Activated T-helper 2 cell treated with anti-CD3 and anti-CD28 coated beads, Interferon-gamma antibody, Interleukin-2, Interleukin-4, amounts not matched to agents 10 μg/mL and 5 μg/mL and 100 μg/mL, durations not matched to agents 14 hours and 24 hours and 36 hours (primary cell): ENCODE measurements at places on chromosomes 11 and 22. TPM values are rescaled to one million over a fixed set of nuclear protein-coding genes. Genes with fewer than 3 reads are reported as not detected.

The OR52E1 gene
- total RNA-seq = not detected in 2 replicates

The MMP8 gene
- not detected in 2 replicates for total RNA-seq

The OR8A1 gene
- not detected in 2 replicates for total RNA-seq

DNA sequence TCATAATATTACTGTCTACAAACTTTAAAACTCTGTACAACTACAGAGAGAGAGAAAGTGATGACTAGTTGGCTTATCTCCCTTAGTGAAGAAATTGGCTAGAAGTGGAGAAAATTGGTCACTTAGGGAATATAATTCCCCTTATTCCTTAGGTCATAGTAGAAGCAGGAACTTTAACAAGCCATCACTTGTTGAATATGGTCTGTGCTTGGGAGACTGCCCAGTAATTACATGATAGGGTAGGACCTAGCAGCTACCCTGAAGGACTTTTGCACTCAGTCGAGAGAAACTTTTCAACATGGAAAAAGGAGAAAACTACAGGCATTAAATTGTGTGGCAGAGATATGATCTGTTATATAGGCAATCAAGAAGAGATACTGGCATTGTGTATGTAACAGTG lies 576.5 kb upstream of the CCDC90B start:
- no peak overlapping the region for H3K27ac ChIP-seq
- H3K4me3 ChIP-seq = no peak overlapping the region
- no peaks in the 10 kb centered on the region for H3K36me3 ChIP-seq
- H3K27me3 ChIP-seq = no peaks in the 10 kb centered on the region

DNA sequence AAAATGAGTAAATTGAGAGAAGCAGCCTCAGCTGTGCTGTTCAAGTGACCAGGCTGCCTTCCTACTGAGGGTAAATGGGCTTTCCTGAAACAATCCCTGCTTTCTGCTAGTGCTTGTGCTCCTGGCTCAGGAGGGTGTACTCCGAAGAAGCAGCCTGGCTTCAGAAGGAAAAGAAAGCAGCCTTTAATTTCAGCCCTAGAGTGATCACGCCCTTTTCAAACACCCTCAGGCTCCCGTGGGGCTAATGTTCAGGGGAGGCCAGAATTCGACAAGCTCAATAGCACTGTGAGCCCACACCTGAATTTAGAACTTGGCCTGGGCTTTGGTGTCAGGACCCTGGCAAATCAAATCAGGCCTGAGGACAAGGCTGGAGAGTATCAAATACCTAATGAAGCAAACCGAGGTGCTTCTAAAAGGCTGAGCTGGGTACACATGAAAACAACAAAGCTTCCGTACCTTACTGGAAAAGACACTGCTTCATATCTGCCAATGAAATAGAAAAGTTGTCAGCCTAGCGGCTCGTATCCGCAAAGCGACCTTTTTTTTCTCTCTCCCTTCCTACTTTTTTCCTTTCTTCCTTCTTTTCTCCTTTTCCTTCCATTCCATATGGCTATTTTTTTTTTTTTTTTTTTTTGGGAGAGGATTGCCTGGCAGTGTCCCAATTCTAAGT lies 387.8 kb downstream of the SOX6 start:
- no peak for DNase-seq
- H3K27me3 ChIP-seq = no peaks in the 10 kb centered on the region
- peaks cover 5% of the 10 kb centered on the region for H3K4me1 ChIP-seq
- no peak overlapping the region for H3K4me3 ChIP-seq
- no peak overlapping the region for H3K27ac ChIP-seq

DNA sequence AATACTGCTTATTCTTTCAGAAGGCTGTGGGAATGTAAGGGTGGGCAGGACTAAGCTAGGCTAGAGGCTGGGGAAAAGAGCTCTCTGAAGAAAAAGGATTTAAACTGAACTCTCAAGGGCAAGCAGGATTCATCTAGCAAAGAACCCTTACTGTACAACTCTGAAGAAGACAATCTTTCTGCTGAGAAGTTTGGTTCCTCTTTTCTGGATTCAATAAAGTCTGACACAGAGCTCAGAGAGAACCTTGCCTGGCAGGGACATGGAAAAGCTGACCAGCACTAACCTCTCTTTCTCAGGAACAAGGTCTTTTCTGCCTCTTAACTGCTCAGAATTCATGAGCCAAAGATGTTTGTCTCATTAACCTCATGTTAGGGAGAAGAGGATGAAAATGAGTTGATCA lies 388.4 kb upstream of the DDI1 start:
- DNase-seq = no peak
- no peak overlapping the region for H3K27ac ChIP-seq
- no peak overlapping the region for H3K4me3 ChIP-seq
- no peaks in the 10 kb centered on the region for H3K27me3 ChIP-seq
- H3K36me3 ChIP-seq = no peaks in the 10 kb centered on the region
- no peaks in the 10 kb centered on the region for H3K4me1 ChIP-seq

DNA sequence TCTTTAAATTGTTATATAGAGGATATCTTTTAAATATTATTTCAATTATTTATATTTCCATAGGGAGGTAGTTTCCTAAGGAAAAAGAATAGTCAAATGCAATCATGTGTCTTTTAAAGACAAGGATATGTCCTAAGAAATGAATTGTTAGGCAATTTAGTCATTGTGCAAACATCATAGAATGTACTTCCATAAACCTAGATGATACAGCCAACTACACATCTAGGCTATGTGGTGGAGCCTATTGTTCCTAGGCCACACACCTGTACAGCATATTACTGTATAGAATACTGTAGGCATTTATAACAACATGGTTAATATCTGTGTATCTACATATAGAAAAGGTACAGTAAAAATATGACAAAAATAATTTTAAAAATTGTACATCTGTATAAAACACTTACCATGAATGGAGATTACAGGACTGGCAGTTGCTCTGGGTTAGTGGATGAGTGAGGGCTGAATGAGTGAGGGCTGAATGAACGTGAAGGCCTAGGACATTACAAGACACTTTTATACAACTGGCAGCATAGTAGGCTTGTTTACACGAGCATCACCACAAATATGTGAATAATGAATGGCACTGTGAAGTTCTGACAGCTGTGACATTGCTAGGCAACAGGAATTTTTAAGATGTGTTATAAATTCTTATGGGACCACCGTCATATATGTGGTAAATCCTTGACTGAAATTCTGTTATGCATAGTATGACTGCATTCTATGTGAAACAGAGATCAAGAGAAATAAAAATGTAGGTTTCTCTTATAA lies 1879.0 kb upstream of the RAG2 start:
- H3K4me1 ChIP-seq = no peaks in the 10 kb centered on the region
- H3K27ac ChIP-seq = no peak overlapping the region
- DNase-seq = no peak
- no peaks in the 10 kb centered on the region for H3K27me3 ChIP-seq
- H3K36me3 ChIP-seq = no peaks in the 10 kb centered on the region
- no peak overlapping the region for H3K4me3 ChIP-seq

DNA sequence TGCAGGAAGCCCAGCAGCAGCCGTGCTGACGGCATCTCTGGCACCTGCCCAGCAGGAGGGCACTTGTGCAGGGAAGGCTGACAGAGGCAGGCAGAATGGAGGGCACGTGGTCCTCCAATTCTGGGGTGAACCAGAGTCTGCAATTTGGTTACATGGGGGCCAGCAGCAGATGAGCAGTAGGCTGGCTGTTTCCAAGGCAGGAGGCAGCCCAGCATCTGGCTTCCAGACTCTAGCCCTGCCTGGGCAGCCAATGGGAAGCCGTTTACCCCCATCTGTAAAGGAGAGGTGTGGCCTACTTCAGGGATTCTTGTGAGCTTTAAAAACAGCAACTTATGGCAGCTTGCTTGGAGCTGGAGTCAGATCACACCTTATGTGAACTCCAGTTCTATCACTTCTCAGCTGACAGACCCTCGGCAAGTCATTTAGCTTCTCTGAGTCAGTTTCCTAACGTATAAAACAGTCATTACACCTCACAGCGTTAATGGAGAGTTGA lies 27.9 kb upstream of the RASL10A start:
- no peak overlapping the region for H3K4me3 ChIP-seq
- no peaks in the 10 kb centered on the region for H3K27me3 ChIP-seq
- DNase-seq = no peak

DNA sequence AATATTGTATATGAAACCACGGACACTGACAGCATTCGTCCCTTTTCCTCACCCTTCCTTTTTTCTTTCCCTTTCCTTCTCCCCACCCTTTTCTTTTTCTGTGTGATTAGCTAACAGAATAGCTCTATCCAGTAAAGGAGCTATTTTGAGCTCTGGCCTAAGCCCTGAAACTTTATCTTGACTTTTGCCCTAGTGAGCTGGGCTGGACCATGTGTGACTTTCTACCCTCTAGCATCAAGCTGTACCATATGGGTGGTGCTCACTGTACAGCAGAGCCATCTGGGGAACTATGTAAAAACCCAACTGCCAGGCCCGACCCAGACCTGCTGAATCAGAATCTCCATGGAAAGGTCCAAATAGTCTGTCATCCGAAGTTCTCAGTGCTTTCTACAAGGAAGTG lies 21.9 kb upstream of the PANX1 start:
- no peak for DNase-seq
- no peaks in the 10 kb centered on the region for H3K4me1 ChIP-seq
- no peak overlapping the region for H3K27ac ChIP-seq
- H3K4me3 ChIP-seq = no peak overlapping the region
- no peaks in the 10 kb centered on the region for H3K36me3 ChIP-seq

DNA sequence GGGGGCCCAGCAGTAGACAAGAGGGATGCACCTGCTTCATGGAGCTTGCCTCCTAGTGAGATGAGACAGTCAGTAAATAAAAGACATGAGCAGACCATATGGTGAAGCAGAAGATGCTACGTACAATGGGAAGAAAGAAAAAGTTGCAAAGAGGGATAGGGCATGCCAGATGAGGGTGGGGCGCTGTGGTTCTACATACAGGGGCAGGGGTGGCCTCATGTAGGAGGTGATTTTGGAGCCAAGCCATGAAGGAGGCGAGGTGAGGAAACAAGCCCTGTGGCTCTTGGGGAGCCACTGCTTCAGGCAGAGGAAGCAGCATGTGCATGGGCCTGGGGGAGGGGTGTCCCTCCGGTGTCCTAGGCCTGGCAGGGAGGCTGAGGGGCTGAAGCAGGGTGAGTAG lies 15.2 kb downstream of the NAT10 start:
- DNase-seq = no peak
- H3K36me3 ChIP-seq = peaks cover 78% of the 10 kb centered on the region
- no peak overlapping the region for H3K4me3 ChIP-seq

- H3K27ac ChIP-seq = no peak overlapping the region
- H3K4me1 ChIP-seq = no peaks in the 10 kb centered on the region
- H3K36me3 ChIP-seq = no peaks in the 10 kb centered on the region
- no peak overlapping the region for H3K4me3 ChIP-seq
These were observed 108.6 kb downstream of the TRIM29 start for GRCh38 chr11:120029321-120029720.

DNA sequence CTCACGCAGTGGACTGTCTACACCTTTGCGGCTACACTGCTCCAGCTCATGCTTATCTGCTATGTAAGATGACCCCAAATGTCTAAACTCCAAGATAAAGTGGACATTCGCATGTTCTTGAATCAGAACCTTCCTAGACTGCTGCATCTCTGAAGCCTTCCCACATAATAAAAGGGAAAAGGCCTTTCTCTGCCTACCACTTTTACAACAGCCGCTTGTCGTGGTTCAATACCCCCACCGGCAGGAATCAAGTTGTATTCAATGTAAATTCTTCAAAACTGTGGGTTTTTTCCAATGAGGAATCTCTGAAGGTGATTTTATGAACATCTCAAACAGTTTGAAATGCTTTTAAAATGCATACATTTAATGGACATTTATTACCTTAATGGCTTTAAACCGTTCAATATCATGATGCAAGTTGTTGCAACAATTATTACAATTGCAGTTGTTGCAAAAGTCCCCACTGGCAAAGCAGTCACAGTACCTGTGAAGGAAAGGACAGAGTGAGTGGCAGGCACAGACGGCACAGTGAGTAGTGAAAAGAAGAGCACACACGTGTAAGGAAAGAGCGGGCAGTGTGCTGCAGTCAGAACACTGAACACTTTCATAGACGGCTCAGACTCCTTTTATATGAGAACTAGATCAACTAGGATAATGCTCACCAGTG lies 31.2 kb downstream of the GAL start:
- no peaks in the 10 kb centered on the region for H3K4me1 ChIP-seq
- no peak overlapping the region for H3K27ac ChIP-seq
- DNase-seq = no peak
- H3K27me3 ChIP-seq = peaks cover 12% of the 10 kb centered on the region
- H3K36me3 ChIP-seq = no peaks in the 10 kb centered on the region

- H3K4me3 ChIP-seq = no peak overlapping the region
- peaks cover 7% of the 10 kb centered on the region for H3K36me3 ChIP-seq
- H3K27me3 ChIP-seq = no peaks in the 10 kb centered on the region
- no peak overlapping the region for H3K27ac ChIP-seq
- H3K4me1 ChIP-seq = peaks cover 14% of the 10 kb centered on the region
- no peak for DNase-seq
These were observed 94.2 kb downstream of the FCHSD2 start for GRCh38 chr11:73047773-73048371.

DNA sequence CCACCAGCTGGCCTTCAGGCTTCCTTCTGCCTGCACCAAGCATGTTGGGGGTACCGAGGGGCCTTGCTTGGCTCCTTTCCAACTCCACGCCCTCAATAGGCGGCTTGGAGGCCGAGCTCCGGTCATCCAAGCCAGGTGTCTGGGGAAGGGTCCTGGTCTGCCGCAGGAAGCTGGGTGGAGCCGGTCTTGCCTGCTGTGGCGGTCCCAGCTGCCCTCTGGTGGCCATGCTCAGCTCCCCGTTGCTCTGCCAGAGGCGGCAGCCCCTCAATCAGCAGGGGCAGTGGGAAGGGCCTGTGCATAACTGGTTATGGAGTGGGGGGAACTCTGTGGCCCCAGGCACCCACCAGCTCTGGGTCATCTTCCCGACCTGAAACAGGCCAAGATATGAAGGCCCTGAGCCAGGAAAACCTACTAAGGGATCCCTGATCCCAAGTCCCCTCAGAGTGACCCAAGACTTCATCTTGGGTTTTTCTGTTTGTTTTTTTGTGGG lies 3.2 kb downstream of the ARVCF start:
- H3K27ac ChIP-seq = no peak overlapping the region
- H3K4me1 ChIP-seq = peaks cover 2% of the 10 kb centered on the region
- peaks cover 18% of the 10 kb centered on the region for H3K27me3 ChIP-seq
- no peak overlapping the region for H3K4me3 ChIP-seq
- no peaks in the 10 kb centered on the region for H3K36me3 ChIP-seq

DNA sequence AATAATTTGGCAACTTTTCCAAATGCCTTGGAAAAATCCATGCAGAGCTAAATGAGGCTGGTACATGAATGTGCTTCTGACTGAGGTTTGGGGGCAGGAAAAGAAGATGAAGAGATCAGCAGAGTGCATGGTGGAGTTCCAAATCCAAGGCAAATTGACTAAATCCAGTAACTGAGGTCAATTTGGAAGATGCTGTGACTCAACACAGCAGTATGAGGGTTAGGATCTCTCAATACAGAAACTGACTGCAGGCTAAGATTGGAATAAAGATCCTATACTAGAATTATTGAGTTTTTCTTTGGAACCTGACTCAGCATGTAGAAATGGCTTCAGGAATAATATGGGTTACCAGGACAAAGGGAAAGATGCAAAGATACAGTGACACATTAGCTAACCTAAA lies 99.3 kb upstream of the FAT3 start:
- H3K27ac ChIP-seq = no peak overlapping the region
- no peaks in the 10 kb centered on the region for H3K4me1 ChIP-seq
- H3K4me3 ChIP-seq = no peak overlapping the region

GRCh38 chr11:101010899-101011298 lies 118.7 kb downstream of the PGR start:
- no peaks in the 10 kb centered on the region for H3K4me1 ChIP-seq
- H3K4me3 ChIP-seq = no peak overlapping the region
- no peak overlapping the region for H3K27ac ChIP-seq
- H3K27me3 ChIP-seq = no peaks in the 10 kb centered on the region

- no peaks in the 10 kb centered on the region for H3K27me3 ChIP-seq
- no peak overlapping the region for H3K27ac ChIP-seq
- no peak for DNase-seq
- peaks cover 7% of the 10 kb centered on the region for H3K36me3 ChIP-seq
- H3K4me1 ChIP-seq = peaks cover 5% of the 10 kb centered on the region
- no peak overlapping the region for H3K4me3 ChIP-seq
These were observed 30.7 kb downstream of the BUD13 start for GRCh38 chr11:116742104-116742503.
